SK-N-MC (cell line): ENCODE measurements at places on chromosomes 12 and 14.

GRCh38 chr12:129119537-129119936 lies 266.3 kb downstream of the GLT1D1 start:
- DNase-seq, result no peak

- no peak for DNase-seq
These were observed 37.6 kb downstream of the INSM2 start for GRCh38 chr14:35571598-35571997.

- no peak for DNase-seq
These were observed 10.5 kb downstream of the SNX6 start for GRCh38 chr14:34619471-34619870.

DNA sequence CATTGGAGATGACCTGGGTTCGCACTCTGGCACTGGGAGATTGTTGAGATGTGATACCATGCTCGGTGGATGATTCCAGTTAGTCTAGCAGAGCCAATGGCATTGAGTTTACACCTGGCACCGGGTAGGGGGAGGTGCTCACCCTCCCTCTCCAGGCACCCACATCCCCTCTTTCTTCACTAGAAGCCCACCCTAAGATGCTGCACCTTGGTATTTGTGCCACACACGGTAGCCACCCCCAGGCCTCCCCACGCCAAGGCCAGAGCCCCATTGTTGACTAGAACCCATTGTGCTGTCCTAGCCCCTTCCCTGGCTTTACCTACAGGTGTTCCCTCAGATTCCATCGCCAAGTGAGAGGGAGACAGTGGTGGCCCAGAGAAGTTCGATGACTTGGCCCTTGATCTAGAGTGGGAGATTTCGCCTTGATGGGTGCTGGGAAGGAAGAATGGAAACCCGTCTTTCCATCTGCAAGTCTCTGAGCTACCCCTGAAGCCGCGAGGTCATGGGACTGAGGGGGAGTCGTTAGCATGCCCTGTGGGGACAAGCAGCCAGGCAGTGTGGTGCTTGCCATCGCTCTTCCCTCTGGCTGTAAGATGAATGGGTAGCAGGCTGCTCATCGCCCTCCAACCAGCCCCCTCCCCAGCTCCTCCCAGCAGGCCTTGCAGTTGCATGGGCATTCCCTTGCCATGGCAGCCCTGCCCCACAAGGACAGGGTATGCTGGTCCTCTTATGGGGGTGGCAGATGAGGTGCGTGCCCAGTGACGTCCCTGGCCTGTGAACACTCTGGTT lies 8.7 kb downstream of the CCND2 start:
- no peak for DNase-seq

GRCh38 chr14:86955771-86956354 lies 1037.1 kb downstream of the GALC start:
- no peak for DNase-seq

DNA sequence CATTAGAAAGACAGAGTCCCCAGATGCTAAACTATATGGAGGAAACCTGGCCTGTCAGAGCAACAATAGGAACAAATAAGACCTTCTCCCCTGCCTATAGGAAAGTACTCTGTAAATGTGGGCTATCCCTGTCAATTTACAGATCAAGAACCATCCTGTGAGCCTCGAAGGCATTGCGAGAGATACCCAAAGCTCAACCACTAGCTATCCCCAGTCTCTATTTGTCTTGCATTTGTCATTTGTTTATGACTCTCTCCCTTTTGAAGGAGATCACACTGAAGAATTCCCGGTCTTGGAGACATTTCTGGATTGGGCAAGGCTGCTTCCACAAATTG lies 42.7 kb upstream of the DHRS4 start:
- no peak for DNase-seq

GRCh38 chr12:94593822-94594442 lies 56.4 kb downstream of the TMCC3 start:
- no peak for DNase-seq

GRCh38 chr12:47218191-47218654 lies 138.5 kb upstream of the AMIGO2 start:
- DNase-seq, result no peak
